ENCODE measurements at places on chromosomes 1 and 21. TPM values are rescaled to one million over a fixed set of nuclear protein-coding genes. Genes with fewer than 3 reads are reported as not detected.

DNA sequence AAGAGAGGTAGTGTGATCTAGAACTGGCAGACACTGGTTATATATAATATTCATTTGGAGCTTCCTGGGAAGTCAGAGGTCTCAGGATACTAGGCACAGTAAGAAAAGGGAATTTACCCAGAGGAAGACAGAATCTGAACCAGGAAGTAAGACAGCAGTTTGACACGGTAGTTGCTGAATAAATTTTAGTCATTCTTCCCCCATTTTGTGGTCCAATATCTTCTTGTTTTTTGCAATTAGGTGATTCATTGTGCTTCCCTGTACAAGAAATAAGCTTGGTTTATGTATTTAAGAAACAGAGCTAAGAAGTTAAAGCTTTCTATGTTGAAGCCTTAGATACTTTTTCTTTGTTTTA is 1.3 kb downstream of the TMEM167B start:
- no peak for DNase-seq

GRCh38 chr21:38505654-38506523 is 7.6 kb upstream of the ERG start:
- peak; percentile 13 for DNase-seq

The PLA2G2F gene
- not detected for polyA plus RNA-seq

The MYOG gene
- not detected for polyA plus RNA-seq

- no peak for DNase-seq
Measured at GRCh38 chr1:28456078-28456477, 49.8 kb upstream of the RCC1 start.

GRCh38 chr1:7515904-7516303 is 255.2 kb upstream of the VAMP3 start:
- DNase-seq, result no peak

- DNase-seq, result no peak
Measured at GRCh38 chr1:205228093-205228521, 361 bp downstream of the TMCC2 start.

DNA sequence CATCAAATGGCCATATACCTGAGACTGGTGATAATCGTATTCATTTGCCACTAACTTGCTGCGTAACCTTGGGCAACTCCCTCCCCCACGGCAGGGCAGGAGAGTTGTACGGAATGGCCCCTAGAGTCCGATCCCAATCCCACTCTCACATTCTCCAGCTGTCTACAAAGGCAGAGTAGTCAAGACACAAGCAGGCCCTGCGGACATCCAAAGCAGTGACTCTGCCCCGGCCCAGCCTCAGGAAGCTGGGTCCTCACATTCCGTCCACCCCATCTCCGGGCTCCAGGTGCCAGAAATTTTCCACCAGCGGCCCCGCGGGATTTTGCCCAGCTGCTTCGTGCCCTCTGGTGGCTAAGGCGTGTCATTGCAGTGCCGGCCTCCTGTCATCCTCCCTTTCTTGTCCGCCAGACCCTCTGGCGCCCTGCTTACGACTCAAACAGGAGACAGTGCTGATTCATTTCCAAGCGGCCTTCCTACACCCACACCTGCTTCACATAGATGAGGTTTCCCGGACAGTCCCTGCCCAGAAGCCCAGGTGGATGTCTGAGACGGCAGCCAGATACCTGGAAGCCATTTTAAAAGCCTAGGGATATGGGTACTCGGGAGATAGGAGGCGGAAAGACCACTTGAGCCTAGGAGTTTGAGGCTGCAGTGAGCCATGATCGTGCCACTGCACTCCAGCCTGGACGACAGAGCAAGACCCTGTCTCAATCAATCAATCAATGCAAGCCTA is 2.9 kb upstream of the S100A2 start:
- peak; percentile 77 for DNase-seq

The SH2D1B gene
- 1,411 TPM for polyA plus RNA-seq

GRCh38 chr1:109768335-109768650 is 4.6 kb upstream of the EPS8L3 start:
- no peak for DNase-seq

The KRTAP12-4 gene
- not detected for polyA plus RNA-seq

DNA sequence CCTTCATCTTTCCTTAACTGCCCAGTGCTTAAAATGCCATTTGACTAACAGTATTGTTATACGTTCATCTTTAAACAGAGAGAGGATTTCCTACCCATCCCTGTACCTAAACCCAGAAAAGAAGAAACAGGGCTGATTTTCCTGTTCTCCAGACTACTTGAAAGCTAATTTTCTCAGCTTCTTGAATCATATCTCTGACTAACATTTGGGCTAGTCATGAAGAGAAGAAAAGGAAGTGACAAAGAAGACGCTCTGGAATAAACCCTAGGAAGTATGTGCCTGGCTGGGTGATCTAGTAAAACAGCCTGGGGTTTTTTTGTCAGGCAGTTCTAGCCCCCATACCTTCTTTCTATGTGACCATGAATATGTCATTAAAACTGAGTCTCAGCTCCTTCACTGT is 44.8 kb upstream of the SGIP1 start:
- no peak for DNase-seq

GRCh38 chr21:39961251-39961650 is 94.0 kb downstream of the PCP4 start:
- DNase-seq, result no peak

The NTRK1 gene
- polyA plus RNA-seq, result not detected

DNA sequence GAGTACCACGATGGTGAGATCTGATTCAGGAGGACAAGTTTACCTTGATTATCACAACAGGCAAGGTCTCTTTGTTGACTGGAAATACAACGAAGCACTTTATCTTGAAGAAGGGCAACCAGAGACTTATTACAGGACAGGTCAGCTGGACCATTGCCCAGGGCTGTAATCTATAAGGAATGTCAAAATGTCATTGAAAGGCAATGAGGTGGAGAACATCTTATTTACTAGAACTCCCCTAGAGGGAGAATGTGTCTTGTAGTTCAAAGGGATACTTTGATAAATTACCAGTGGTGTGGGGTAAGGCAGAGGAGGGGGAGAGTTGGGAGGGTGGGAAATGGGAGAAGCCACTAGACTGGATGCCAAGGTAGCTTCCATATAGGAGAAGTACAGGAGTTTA is 212.3 kb downstream of the NCAM2 start:
- no peak for DNase-seq

DNA sequence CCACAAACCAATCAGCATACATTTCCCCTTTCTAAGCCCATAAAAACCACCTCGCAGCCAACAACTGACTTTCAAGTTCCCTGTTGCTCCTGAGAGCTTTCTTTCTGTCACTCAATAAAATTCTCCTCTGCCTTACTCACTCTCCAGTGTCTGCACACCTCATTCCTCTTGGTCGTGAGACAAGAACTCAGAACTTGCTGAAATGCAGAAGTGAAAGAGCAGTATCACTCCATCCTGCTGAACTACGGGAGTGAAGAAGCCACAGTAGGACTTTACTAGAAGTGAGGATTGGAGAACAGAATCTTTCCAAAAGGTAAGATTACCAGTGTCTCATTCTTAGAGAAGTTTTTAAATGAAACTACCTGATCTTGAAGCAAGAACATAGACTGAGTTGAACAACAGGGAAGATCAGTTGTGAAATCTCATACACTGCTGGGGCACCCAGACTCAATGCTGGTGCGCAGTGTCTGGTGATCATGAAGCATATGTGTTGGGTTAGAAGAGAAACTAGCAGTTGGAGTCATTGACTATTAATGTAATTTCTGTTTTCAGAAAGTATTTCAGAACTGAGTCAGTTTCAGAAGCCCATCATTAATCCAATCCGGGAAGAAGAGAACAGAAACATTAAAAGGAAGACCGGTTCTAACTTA is 726.9 kb upstream of the TMPRSS15 start:
- no peak for DNase-seq

GRCh38 chr1:186234976-186235686 is 139.9 kb downstream of the TPR start:
- DNase-seq, result no peak

The CYP4A11 gene
- polyA plus RNA-seq, result not detected

GRCh38 chr1:79902418-79902817 is 895.9 kb upstream of the ADGRL4 start:
- DNase-seq, result no peak

The IL22RA1 gene
- not detected for polyA plus RNA-seq

The TNFAIP8L2 gene
- 25.9 TPM for polyA plus RNA-seq

DNA sequence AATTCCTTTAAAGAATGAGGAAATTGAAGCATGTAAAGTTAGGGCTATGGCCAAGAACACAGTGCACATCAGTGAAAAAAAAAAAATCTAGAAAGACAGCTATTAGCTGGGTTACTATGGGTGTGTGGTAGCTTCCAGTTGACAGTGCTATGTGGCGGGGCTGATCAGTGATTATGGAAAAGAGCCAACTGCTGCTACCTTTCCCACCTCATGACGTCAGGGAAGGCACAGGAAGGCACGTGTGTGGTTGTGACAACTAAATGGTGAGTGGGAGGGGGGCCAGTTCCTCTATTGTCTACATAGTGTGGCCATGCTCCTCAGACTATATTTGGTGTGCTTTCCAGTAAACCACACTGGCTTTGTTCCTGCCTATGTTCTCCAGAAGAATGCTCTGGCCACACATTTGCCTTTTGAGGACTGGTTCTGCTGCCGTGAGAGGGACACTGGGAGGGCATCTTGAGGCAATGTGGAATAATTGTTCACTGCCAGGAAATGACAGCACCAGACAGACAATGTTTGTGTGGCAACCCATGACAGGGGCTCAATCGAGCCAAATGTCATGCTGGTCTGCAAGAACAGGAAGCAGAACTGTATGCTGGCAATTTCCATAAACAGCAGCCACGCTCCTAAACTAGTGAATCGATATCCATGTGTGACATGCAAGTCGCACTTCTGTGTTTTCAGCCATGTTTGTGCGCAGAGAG is 3.0 kb upstream of the SDE2 start:
- DNase-seq, result peak; percentile 70

The PADI2 gene
- polyA plus RNA-seq, result 0.20 TPM

The PCAT6 gene
- not detected for polyA plus RNA-seq

DNA sequence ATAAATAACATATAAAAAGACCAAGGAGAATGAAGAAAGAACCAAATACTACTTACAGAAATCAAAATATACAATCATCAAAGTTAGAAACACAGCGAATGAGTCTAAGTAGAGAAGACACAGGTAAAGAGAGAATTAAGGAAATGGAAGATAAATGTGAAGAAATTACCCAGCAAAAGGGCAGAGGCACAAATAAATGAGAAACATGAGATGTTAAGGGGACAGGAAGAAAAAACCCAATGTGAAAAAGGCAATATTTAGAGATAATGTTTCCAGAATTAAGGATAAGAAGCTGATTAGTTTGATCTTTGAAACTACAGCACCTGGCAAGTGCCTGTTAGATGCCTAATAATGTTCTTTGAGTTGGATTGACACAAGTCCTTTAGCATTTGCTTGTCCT is 40.9 kb downstream of the CCN1 start:
- DNase-seq, result no peak

GRCh38 chr1:161737625-161738024 is 12.0 kb upstream of the DUSP12 start:
- no peak for DNase-seq

DNA sequence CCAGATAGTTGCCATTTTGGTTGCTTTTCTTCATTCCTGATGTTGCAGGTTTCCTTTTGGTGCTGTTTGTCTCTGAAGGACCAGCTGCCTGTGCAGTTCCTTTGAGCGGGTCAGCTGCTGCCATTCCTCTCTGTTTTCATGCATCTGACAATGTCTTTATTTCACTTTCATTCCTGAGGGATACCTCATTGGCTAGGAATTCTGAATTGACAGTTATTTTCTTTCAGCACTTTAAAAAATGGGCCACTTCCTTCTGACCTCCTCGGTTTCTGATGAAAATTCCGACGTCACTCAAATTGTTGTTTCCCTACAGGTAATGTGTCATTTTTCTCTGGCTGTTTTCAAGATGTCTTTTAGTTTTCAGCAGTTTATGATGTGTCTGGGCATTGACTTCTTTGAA is 24.8 kb downstream of the CCSAP start:
- DNase-seq, result no peak

DNA sequence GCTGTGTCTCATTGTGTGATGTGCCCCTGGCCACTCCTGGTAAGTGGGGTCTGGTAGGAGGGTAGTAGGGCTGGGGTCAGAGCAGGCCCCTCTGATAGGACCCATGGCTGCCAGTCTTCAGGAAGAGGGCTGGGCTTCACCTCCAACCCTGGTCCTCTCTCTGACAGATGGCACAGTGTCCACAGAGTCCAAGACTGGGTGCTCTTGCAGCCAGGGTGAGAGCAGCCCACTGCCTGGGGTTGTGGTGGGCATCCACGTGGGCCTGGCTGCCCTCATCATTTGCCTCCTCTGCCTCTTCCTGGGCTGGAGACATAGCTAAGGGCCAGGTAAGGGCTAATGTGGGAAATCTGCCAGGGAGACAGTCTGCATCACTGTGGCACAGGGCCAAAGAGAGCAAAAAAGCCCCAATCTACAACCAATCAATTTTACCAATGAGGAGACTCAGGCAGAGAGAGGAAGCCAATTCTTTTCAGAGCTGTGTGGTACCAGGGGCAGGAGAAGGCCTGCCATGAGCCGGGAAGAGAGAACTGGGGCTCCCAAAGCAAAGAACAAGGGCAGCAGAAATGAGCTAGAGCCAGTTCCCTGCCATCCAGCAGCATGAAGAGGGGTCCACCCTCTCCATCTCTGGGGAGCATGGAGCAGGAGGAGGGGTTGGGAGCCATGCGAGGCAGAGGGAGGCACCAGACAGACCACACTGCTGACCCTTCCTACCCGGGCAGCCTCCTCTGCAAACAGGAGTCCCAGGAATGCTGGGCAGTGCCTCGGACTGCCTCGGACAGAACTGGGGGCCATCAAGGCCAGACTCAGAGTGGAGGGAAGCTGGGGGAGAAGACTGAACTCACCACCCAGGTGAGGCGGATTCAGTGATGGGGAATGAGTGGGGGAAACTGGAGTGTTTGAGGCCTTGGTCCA is 26.8 kb downstream of the SLC27A3 start:
- DNase-seq, result no peak

DNA sequence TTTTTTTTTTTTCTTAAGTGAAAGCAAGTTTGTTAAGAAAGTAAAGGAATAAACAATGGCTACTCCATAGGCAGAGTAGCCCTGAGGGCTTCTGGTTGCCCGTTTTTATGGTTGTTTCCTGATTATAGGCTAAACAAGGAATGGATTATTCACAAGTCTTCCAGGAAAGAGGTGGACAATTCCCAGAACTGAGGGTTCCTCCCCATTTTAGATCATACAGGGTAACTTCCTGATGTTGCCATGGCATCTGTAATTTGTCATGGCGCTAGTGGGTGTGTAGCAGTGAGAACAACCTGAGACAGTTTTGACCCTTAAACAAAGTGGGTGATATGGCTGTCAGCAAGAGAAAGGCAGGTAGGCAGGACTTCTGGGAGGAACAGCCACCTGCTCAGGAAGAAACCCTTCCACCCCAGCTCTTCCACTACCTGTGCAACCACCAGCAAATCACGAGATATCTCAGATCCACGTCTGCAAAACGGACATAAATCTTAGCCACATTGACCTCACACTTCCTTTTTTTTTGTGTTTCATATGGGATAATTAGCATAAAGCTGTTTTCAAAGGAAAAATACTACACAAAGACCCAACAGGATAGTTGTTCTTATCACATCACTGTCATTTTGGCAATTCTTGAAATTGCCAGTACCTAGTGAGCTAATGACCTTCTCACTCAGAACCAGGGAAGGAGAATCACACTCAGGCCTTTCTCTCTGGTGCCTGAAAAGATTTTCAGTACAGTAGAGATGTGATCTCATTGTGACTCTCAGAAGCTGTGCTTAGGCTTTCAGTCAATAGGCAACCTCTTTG is 34.8 kb upstream of the DUSP10 start:
- no peak for DNase-seq

The CR1L gene
- polyA plus RNA-seq, result 0.60 TPM

- DNase-seq, result no peak
Measured at GRCh38 chr21:43282358-43283120, 113.7 kb downstream of the CRYAA start.

Data from immature natural killer cell (primary cell).